ENCODE measurements at places on chromosomes 7 and 10.

GRCh38 chr10:44975431-44976331 is 2.9 kb downstream of the DEPP1 start:
- DNase-seq: peak; percentile 76

DNA sequence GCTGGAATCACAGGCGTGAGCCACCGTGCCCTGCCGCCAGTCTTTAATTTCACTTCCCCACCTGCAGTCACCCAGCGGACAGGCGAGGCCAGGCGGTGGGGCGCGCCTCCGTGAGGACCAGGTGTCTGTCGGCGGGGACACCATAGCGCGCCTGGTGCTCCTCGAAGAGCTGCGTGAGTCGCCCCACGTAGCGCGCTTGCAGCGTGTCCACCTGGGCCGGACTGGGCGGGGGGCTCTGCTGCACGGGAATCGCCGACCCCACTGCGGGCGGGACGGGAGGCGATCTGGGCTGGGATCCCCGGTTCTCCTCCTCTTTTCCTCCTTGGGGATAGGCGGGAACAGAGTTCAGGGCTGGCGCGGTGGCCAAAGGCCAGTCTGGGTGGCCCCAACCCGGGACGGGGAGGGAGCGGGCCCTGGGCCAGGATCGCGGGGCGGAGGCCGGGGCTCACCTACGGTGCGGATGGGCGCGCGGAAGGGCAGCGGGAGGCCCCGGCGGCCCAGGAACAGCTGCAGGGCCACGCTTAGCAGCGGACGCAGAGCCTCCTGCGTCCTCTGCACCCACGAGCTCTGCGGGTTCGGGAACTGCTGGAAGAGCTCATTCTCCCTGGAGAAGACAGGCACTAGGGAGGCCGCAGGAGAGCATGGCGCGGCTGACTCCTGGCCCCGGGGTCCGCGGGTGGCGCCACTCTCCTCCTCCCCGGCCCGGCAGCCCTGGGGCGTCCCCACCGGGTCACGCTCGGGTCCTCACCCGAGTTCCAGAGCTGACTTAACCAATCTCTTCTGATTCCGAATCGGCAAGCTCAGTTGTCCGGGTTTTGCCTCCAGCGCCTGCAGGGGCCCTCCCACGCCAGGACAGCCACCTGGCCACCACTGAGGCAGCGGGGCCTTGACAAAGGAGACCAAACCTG is 1.1 kb upstream of the MOGAT3 start:
- DNase-seq: peak; percentile 39

DNA sequence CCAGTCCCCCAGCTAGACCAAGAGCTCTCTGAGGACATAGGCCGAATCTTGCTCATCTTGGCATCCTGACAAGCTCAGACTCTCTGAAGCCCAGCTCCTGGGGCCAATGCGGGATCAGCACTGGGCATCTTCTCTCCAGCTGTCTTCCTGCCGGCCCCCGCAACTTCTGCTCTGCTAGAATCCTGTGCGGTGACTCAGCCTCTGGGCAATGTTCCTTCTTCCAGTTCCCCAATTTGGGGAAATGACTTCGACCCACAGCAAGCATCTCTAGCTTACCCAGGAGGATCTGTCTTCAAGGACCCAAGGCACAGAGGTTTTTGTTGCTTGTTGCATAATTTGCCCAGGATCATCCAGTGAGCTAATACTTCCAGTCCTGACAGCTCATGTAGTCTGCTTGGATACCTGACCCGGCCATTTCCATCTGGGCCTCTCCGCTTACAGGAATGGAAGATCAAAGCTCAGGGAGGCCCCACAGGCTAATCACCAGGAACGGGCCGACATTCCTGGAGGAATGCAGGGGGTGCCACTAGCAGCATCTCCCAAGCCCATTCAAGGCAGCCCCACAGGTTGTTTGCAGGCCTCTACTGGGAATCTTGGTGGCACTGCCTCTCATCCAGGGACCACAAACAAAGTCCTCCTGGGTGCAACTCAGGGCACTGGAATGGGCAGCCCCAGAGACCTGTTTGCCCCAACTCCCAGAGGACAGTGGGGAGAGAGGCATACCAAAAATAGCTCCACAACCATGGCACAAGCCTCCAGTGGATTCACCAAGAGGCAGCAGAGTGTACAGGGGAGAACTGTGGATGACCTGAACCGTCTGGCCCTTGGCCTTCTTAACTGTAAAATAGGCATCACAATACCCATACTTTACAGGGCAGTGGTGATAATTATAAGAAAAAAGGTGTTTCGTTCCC is 151.9 kb downstream of the NEURL1 start:
- DNase-seq: no peak

DNA sequence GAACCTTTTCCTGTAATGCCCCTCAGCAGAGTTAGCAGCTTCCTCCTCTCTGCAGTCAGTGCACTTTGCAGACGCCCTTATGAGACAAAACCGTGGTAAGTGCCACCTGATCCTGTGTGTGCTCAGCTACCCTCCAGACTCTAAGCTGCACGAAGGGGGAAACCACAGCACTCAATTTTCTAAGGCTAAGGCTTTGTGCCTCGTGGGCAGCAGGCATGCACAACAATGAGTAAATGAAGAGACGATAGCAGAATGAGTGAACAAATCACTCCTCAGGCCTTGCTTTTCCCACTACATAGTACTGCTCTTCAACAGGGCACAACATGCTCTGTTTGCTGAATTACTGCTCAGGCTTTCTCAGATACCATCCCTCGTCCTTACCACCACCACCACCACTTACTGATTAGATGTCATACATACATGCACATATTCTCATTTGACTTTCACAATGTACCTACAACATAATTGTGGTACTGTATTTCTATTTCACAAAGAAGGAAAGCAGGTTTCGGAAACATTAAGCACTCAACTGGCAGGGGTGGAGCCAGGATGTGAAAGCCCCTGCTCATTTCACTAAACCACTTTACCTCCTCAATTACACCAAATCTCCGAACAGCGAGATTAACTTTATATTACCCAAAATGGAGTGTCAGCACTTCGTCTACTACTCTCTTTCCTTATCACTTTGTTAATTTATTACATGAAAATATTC is 85.4 kb downstream of the ICA1 start:
- no peak for DNase-seq

DNA sequence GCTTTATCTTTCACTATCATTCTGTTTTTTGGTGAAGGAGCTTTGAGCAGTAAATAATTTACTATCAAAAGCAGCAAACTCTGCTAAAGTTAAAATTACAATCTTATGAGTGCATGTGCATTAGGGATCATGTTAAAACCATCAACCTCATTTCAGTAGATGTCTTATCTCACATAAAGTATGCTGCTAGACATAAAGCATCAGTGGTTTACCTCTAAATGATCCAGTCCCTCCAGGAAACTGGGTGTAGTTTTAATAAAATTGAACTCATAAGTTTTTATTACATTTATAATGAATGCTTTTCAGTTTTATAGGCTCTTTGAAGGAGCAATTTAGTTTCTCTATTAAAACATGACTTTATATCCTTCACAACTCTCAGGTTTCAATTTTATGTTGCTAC is 108.7 kb downstream of the LRRN3 start:
- DNase-seq: no peak

DNA sequence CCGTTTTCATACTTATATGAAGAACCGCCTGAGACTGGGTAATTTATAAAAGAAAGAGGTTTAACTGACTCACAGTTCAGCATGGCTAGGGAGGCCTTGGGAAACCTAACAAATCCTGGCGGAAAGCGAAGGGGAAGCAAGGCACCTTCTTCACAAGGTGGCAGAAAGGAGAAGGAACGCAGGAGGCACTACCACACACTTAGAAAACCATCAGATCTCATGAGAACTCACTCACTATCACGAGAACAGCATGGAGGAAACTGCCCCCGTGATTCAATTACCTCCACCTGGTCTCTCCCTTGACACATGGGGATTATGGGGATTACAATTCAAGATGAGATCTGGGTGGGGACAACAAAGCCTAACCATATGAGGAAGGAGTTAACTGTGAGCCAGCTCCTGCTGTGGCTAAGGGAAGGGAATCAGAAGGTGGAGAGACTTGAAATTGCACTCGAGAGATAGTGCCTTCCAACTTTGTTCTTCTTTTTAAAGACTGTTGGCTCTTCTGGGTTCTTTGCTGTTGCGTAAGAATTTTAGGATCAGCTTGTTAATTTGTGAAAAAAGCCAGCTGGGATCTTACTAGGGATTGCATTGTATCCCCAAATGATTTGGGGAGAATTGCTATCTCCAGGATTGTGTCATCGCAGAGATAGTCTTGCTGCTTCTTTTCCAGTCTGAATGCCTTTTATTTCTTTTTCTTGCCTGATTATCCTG is 21.0 kb downstream of the OPTN start:
- peak; percentile 40 for DNase-seq

- no peak for DNase-seq
These were observed 110.0 kb downstream of the CAMK1D start for GRCh38 chr10:12459340-12459739.

DNA sequence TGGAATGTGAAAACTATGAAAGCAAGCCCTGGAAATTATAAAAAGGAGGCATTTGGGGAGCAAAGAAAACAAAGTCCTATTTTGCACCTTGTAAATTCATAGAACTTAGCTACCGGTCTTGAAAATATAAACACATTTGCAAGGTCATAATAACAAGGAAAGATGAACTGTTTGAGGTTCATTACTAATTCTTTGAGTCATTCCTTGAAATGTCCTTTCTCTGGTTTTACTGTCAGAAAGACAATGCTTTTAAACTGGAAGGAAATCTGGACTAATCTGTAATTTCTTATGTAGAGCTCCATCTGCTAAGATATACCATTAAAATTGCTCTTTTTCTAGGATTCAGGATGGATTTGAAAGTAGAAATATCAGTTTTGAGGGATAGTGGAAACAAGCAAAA is 1.4 kb downstream of the ERLIN1 start:
- DNase-seq: no peak

- DNase-seq: no peak
These were observed 309.0 kb upstream of the HGF start for GRCh38 chr7:82078807-82079206.

- DNase-seq: no peak
These were observed 7.4 kb downstream of the IGF2BP3 start for GRCh38 chr7:23462846-23463245.

DNA sequence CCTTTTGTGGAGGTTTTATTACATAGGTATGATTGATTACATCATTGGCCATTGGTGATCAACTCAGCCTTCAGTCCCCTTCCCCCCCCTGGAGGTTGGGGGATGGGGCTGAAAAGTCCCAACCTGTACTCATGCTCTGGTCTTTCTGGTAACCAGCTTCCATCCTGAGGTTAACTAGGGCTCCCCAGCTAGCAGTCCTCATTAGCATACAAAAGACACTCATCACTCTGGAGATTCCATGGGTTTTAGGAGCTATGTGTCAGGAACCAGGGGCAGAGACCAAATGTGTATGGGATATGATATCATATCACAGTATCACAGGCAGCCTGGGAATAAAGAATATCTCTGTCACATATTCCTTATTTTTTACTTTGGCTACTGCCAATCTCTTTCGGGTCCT is 13.6 kb downstream of the CCSER2 start:
- no peak for DNase-seq

GRCh38 chr7:22307816-22308215 is 49.1 kb downstream of the RAPGEF5 start:
- DNase-seq: no peak

DNA sequence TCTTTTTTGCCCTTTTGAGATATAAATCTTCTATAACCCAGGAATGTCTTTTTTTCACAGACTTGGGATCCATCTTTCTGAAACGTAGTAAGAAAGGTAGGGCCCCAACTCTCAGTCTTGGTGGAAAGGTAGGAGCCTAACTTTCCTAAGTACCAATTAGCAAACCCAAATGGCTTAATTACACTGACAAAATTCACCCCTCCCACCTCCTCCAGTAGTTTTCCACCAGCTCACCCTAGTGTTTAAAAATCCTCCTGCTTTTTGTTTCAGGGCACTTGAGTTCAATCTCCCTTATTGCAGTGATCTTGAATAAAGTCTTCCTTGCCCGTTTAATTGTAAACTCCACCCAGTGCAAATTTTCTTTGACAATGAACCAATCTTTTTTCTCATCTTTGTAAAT is 600.0 kb downstream of the PHTF2 start:
- DNase-seq: no peak

DNA sequence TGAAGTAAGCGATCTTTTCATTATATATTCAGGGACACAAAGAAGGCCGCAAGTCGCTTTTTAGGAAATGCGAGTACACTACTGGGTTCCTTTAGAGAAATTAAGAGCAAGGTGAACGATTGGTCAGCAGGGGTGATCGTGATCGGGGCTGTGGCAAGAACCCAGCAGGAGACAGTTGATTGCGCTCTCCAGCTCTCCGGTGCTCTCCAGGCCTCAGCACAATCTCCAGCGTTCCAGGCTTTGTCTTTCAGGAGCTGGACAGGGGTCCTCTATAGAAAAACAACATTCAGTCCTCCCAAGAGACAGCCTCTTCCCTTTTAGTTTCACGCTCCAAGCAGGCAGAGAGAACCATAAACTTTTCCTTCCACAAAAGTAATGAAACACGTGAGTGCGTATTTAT is 170.5 kb upstream of the KLF6 start:
- no peak for DNase-seq

GRCh38 chr10:113274176-113274829 is 278.6 kb upstream of the HABP2 start:
- DNase-seq: no peak

DNA sequence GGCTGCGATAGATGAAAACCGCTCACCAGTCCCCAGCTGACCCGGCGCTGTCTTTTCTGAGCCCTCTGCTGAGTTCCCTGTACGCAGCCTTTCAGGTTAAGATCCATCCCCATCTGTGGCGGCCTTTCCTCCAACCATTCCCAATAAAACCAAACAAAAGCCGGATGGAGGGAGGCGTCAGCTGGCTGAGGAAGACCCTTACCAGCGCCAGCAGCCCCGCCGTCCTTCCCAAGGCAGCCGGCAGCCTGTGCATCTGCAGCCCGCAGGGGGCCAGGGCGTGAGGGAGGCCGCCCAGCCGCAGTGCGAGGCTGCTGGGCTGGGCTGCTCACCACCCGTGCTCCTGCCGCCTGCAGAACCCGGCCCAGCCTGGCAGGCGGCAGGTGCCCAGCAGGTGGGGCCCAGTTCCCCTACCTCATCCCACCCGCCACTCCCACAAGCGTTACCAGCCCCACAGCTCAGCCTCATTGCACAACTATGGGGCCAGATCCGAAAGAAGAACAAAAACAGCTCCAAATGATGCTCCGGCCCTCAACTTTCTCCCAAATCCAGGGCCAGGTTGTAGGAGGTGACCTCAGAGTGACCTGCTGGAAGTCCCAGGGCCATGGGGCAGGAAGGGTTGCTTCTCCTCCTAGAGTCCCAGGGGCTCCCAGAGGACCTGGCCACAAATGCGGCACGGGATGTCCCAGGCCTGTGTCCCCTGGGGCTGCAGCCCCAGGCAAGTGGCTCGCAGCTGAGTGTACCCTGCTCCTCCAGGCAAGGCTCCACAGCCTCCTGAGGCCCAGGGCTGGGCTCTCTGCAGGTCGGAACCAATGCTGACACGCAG is 23.8 kb downstream of the PAPOLB start:
- DNase-seq: peak; percentile 54

All from D341Med (cell line).